ENCODE measurements at places on chromosomes 3 and 15.

DNA sequence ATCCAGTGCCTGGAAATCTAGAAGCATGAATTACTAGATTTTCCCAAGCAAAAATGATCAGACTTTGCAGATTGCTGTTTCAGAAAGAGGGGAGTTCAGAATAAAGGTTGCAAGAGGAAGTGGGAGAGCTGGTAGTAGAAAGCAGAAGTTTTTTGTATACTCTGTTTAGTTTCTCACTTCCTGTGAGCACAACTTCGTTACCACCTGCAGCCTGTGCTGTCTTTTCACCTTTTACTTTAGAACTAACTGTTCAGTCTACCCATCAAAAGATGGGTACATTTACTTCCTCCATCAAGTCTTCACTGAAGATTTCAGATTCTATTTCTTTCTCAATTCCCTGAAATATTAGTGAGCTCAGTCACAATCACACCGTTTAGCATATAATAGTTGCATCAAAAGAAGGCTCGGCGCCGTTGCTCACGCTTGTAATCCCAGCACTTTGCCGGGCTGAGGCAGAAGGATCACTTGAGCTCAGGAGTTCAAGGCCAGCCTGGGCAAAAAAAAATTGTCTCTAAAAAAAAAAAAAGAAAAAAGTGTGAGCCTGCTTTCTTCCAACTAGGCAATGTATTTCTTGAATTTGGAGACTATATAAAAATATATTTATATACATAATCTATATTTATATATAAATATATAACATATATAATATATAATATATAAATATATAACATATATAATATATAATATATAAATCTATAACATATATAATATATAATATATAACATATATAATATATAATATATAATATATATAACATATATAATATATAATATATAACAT lies 1.8 kb upstream of the CEP97 start:
- peak; percentile 74 for DNase-seq

GRCh38 chr15:76938752-76939151 lies 7.2 kb downstream of the RCN2 start:
- DNase-seq, result no peak

DNA sequence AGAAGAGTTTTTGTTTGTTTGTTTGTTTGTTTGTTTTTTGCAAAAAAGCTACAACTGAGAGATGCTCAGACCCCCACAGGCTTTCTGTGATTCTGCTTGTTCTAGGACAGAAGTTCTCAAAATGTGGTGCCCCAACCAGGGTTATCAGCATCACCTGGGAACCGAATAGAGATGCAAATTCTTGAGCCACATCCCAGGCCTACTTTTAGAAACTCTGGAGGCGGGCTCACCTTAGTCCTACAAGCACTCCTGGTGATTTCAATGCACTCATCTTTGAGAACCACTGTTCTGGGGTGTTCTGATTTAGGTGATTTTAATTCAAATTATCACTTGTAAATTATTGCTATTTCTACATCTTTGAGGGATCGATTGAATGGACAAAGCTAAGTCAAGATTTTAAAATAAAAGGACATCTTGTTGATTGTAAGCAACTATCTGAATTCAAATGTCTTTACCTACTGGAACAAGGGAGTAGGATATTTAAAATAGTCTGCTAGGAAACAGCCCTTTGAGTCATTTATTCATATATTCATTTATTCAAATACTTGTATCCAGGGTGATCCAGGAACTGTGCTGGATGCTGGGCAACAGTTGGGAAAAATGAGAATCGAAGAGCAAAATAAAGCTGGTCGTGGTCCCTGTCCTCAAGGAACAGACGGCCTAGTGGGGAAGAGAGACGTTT lies 44.7 kb upstream of the CADPS start:
- no peak for DNase-seq

GRCh38 chr3:121269389-121269788 lies 276.4 kb downstream of the POLQ start:
- DNase-seq, result no peak

DNA sequence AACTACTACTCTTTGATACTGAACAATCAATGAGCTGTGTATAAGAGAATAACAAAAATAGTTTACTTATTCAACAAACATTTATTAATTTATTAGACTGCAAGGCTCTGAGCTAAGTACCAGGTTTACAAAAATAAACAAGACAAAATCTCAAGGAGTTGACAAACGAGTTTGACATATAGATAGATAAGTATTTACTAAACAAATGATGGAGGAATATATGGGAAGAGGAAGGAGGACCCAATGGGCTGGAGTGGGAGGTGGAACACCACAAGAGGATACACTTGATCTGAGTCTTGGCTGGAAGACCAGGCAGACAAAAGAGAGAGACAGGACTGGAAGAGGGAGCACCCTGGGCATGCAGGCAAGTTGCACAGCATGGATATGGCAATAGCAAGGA lies 47.5 kb upstream of the FSIP1 start:
- no peak for DNase-seq

DNA sequence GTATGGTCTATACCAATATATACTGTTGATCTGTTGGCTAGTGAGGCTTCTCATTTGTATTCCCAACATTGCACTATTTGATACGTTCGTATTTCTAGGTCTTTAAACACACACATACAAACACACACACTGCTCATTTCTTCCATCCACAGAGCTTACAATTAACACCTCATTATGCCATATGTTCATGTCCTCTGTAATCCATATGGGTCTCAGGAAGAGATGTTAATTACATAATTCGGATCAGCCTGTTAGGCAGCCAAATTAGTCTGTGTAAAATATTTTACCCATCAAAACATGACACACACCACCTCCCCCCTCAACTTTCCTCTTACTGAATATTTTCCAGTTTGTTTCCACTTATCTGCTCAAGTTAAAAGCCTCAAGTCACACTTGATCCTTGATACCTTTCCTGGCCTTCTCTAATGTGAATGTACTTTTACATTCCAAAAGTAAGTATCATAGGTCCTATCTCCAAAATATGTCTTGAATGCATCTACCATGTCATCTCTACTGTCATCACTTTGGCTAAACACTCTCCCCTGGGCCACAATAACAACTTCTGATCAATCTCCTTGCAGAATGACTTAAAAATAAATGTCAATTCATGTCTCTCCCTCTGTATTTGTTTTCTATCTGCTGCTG lies 28.2 kb downstream of the EOGT start:
- no peak for DNase-seq

DNA sequence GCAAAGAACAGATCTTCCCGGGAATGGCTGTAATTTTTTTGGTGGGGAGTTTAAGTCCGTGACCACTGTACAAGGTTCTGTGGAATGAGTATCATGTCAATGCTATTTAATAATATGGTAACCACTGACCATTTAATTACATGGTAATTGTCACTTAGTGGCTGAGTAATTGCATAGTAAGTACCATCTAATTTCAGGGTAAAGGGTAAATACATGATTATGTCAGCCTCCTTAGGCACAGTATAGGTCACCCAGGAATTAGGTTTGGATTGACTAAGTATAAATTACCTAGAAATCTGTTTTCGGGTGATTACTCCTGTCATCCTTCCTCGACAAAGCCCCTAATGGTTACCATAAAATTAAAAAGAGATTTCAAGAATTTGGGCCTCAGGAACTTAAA lies 120.1 kb upstream of the AGBL1 start:
- no peak for DNase-seq

DNA sequence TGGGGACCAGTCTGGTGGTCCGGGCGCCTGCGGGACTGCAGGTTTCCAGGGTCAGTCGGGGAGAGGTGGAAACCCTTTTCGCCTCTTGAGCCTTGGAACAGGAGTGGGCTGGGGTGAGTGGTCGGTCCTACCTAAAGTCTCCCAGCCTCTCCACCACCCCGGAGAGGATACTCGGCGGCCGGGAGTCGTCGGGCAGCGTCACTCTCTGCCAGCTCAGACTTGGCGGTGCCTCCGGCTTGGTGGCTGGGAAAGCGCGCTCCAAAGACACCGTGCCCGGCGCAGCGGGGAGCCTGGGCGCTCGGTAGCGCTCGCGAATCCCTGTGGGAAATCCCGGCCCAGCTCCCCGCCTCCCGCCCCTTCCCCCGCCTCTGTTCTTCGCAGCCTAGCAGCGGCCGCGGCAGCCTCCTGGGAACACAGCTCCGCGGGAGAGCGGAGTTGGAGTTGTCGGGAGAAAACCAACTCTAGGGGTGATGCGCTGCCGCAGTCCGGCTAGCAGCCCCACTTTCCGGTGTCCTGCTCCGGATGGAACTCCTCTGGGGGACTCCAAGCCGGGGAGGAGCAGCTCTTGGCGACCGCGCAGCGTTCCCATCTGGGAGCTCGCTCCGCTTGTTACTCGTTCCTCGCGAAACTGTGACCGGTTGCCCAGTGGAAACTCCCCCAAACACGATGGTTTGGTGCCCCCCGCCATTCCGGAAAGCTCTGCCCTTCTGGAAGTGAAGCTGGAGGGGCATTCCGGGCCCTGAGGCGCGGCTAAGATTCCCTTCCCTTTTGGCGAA lies 1.4 kb downstream of the EPHB1 start:
- DNase-seq, result peak; percentile 31

- no peak for DNase-seq
These were observed 168.0 kb upstream of the CTDSPL start for GRCh38 chr3:37693511-37694283.

GRCh38 chr3:41102053-41102556 lies 97.2 kb upstream of the CTNNB1 start:
- no peak for DNase-seq

DNA sequence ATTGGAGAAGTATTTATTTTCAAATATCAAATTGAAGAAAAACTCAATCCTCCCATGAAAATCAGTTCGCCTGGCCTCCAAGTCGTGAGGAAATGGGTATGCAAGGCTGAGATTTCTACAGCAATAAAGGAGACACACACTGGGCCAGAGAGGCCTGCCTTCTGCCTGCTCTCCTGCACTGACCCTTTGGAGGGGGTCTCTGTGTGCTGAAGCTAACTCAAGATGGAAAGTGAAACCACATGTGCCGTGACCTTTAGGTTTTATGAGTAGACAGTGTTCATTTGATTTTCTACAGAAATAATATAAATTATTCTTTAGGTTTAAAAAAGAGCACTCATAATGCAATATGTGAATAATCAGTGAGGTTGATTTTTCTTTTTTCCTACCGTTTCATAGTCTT lies 11.9 kb upstream of the SLC22A13 start:
- DNase-seq, result no peak

- no peak for DNase-seq
These were observed 45.6 kb downstream of the OIP5 start for GRCh38 chr15:41286665-41287333.

GRCh38 chr3:52291508-52292181 lies 4.0 kb downstream of the GLYCTK start:
- peak; percentile 84 for DNase-seq

DNA sequence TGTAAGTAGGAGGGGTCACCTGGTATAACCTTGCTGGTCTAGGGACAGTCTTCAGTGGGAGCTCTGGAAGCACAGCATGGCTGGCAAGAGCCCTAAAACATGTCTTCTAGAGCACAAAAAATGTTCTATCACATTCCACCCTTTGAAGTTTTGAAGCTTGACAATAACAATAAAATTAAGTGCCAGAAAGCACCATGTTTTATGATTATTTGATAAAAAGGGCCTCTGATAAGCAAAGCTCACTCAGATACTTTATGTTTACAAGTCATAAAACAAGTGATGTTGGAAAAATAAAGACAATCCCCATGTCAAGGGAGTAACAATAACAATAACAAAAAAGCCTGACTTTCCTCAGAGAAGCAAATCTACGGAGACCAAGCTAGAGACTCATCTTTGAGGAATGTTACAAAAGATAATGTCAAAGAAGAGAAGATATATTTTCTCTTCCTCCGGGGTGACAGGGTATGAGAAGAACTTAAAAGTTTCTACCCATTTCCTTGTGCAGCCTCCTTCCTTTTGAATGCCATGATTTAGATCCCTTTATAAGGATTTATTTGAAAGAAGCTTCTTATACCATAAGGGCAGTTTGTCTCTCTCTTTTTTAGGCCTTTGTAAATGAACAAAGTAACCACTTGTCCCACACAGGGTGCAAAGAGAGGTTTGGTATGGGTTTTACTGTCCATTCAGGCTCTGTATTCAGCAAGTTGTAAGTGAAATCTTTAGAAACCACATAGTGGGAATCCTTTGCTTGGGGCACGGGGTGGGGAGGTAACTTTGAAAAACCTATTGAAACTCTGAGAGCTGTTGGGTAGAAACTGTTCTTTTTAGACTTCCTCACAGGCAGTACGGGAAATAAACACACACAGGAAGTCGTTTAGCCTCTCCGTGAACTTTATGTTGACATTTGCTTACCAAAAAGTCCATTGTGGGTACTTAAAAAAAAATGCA lies 109.6 kb upstream of the RBMS3 start:
- no peak for DNase-seq

- DNase-seq, result no peak
These were observed 413.3 kb downstream of the CNTN6 start for GRCh38 chr3:1506090-1506489.

DNA sequence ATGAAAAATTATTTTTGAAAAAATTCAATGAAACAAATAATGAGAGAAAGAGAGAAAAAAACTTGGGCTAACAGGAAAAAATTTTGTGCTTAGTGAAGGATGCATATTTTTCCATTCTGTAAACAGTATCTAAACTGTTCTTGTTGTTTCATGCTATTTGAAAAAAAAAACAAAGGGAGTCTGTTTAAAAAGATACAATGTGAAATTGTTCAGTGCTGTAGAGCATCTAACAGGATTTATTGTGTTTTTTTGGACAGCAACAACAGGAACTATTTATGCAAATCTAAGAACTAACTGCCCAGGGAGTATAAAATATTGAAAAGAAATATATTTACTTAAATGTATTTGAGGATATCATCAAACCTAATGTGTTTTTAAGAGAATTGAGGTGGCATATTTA lies 55.1 kb downstream of the PEX5L start:
- no peak for DNase-seq
